Left colon (tissue), 2 donors: ENCODE measurements at places on chromosomes 11 and 22. TPM values are rescaled to one million over a fixed set of nuclear protein-coding genes. Genes with fewer than 3 reads are reported as not detected.

Gene TSGA10IP
- not detected for total RNA-seq

Gene OR8G5
- total RNA-seq, result not detected

Gene MFNG
- 11.2 TPM for total RNA-seq

DNA sequence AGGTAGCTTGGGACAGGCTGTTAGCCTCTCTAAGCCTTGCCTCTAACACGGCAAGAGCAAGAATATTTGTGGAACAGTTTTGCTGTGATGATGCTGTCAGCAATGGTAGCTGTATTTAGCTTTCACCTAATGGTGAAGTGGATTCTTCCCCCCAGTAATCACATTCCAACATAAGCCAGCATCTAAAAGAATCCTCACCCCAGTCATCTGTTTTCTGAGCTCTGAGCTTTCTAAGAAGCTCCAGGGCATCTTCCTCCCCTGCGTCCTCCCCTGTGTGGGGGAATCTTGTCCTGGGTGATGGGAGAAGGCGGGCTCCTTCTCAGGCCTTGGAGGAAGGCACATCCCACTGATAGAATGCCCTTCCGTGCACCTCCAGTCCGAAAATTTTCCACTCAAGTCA lies 367.6 kb downstream of the BRD1 start:
- no peak for DNase-seq

Gene USH1C
- total RNA-seq, result 181 TPM

Gene OR4A16
- total RNA-seq, result not detected

- DNase-seq, result no peak
Observed at GRCh38 chr11:6737872-6738466, 33.8 kb downstream of the OR2AG2 start.

DNA sequence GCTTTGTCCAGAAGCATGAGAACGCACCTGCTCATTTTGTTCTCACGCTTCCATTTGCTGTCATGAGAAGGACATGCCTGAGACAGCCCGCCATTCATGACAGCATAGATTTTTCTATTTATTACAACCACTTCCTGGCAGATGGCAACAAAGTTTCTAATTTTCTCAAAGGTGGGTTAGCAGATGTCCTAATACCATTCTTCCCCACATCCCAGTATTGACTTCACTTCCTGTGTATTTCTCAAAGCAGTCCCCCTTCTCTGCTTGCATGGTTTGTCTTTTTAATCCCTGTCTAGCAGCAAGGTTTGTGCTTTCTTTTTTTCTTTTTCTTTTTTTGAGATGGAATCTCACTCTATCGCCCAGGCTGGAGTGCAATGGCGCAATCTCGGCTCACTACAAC lies 94.3 kb downstream of the ISX start:
- DNase-seq, result no peak

GRCh38 chr22:46378426-46379065 lies 43.0 kb downstream of the TRMU start:
- DNase-seq, result no peak

DNA sequence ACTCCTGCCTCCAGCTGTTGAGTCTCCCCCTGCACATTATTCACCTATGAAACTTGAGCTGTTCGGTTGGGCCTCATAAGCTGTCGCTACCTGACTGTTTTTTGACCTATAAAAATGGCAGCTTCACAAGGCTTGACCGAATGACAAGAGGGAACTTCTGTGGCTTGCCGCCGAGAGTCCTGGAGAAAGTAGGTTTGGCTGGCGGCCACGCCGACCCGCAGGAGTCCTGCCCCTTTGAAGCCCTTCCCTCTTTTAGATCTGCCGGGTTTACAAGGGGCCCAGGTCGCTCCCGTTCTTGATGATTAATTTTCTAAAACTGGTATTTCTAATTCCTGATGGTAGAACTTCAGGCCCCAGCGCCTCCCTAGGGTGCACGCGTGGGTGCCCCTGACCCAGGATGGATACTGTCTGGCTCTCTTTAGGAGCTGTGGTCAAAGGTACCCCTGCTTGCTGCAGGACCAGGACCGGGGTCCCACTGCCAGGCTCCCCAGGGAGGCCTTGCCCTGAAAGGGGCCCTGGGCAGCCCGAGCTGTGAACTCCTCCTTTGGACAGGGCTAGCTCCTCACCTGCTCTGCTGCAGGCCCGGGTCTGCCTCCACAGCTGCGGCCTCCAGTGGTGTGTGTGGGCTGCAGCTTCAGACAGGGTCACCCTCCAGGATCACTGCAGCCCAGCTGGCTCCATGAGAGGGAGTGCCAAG lies 171.8 kb downstream of the CTTN start:
- DNase-seq, result no peak

Gene PLEKHB1
- 15.7 TPM for total RNA-seq

Gene MCHR1
- not detected for total RNA-seq

DNA sequence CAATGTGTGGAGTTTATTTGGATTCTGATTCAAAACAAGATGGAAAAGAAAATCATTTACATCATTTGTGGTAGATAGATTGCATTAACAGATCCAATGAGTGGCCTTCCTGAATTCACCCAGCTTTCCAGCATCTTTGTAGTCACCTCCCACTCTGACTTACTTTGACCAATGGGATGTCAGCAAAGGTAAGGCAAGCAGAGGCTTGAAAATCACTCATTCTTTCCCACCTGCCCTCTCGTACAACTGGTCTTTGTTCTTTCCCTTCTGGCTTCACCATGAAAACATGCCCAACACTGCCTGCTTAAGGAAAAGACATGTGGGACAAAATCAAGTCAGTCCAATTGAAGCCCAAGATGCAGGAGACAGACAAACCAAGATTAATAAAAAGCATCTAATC lies 202.1 kb downstream of the TTC28 start:
- no peak for DNase-seq

DNA sequence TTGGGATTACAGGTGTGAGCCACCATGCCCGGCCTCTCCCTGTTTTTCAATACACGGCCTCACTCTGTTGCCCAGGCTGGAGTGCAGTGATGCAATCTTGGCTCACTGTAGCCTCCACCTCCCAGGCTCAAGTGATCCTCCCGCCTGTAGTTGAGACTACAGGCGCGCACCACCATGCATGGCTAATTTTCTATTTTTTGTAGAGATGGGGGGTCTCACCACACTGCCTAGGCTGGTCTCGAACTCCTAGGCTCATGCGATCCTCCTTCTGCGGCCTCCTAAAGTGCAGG lies 11.5 kb downstream of the GATD1 start:
- no peak for DNase-seq

DNA sequence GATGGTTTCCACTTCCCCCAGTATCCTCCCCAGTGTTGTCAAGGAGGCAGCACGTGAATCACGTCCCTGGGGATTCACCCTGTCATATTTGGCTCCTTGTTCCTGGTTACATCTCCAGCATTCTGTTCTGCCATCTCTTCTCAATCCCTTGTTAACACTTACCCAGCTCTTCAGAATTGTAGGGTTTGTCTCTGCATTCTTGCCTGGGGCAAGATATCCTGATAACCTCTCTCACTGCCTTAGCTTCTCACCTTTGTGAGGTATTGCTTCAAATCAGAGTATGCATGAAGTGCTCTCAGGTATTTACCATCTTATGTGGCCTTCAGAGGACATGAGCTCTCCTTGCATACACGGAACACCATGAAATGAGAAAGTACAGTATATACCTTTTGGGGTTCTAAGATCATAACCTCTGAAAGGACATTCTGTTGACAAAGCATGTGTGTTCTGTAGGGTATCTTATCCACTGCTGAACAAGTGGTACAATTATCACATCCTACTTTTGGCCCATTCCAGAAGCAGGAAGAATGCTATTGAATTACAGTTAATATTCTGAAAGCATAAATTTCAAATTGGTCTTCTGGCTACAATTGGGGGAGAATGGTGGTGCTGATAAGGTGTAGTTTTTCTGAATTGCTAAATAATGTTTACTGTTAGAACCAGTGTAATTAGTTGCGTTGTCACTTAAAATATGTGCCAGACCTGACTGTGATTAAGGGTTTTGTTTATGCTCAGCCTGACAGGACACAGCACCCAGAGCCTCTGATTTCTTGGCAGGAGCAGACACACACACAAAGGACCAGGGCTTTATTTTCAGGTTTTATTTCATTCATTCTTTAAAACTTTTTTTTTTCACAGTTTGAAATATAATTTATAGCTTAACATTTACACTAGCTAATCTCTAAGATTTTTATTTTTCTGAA lies 32.7 kb downstream of the VSTM5 start:
- no peak for DNase-seq

DNA sequence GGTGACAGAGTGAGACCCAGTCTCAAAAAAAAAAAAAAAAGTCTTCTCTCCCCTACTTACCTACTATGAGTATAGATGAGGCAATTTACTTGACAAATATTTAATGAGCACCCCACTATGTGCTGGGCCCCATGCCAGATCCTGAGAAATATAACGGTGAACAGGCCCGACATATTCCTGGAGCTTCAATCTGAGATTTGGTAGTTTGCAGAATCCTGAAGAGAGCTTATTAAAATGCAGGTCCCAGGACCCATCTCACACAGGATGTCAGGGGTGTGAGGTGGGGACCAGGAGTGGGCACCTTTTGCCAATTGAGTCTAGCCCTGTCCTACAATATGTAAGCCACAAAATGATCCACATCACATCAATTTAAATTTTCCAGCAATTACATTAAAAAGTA lies 44.0 kb downstream of the KCNJ4 start:
- DNase-seq, result no peak

GRCh38 chr11:77066229-77067042 lies at the start of gene CAPN5:
Gene CAPN5 (plus strand): TSS chr11:77066971. CDS start chr11:77084887, 17,916 bp downstream.
- DNase-seq, result peak; percentile 90

DNA sequence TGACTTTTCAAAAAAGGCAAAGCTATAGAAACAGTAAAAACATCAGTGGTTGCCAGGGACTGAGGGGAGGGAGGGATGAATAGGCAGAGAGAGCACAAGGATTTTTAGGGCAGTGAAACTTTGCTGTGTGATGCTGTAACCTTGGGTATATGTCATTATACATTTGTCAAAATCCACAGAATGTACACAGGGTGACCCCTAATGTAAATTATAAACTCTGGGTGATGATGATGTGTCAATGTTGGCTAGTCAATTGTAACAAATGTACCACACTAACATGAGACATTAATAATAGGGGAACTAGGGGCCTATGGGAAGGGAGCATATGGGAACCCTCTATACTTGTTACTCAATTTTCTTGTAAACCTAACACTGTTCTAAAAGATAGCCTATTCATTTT lies 24.8 kb downstream of the RIBC2 start:
- no peak for DNase-seq

DNA sequence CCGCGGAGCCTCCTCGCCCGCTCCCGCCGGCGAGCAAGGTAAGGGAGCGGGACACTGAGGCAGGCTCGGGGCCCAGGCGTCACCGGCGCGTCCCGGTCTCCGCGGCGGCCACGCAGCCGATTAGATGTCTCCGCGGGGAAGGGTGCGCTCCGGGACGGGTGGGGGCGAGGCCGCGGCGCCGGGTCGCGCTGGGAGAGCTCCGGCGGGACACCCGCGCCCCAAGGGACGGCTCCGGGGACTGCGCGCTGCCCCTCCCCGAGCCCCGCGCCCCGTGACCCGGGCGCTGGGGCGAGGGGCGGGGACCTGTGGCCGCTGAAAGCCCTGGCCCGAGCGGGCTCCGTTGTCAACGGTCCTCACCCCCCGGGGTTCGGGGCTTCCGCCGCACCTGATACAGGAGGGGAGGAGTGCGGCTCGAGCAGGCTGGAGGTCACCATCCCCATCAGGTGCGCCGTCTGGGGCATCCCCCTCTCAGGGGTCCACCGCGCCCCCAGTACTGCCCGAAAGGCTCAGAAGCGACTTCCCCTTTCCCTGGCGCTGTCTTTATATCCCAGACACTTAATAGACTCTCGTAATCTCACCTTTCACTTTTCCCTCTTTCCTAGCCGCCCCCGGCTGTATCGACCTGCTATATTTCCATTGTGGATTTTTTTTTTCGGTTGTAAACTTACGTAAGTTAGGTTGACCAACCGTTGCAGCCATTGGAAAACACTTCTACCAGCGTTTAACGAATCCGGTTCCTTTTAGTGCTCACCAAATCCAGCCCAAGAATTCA lies 573 bp downstream of the PPFIA1 start:
- peak; percentile 61 for DNase-seq

Gene SNX32
- total RNA-seq, result 1.6 TPM

DNA sequence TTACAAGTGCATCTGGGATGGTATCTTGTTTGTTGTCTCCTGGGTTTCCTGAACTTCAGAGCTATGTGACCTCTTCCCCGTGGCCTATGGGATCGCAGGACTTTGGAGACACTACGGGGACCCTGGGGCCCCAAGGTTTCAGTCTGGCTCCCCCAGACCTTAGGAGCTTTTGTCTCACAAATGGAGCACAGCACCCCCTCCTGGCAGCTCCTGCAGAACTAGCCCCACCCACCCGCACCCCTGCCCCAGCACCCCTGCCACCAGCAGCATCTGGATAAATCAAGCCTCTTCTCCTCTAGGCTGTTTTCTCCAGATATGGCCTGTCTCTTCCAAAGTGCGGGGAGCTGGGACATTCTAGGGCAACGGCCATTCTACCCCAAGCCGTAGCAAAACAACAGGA lies 10.4 kb downstream of the RCOR2 start:
- DNase-seq, result no peak

DNA sequence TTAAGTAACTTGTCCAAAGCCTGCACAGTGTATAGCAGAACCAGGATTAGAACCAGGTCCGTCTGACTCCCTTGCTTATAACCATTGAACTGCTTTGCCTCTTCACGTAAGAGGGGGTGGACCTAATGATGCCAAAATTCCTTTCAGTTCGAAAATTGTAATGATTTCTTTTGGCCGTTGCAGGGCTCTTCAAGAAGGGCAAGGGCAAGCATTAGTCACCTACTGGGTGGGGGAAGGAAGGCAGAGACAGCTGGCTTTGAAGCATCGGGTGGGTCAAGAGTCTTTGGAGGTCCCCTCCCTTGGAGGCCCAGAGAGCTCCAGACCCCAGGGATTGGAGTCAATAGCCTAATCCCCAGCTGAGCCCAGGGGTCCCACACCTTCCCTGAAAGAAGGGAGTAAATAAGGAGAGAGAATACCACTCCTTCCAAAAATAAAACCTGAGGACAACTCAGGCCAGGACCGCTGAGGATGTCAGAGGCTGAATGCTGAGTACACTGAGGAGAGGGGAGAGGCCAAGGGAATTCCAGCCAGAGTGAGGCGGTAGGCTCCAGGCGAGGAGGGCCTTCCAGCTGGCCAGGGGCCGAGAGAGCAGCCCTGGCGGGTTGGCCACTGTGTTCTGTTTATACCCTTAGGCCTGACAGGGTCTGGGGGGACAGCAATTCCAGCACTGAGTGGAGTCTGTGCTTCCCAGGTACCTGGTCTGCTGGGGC lies 14.1 kb downstream of the CREB3L1 start:
- no peak for DNase-seq

Gene GUCD1
- 241 TPM for total RNA-seq
